ENCODE measurements at places on chromosomes 6 and 20. TPM values are rescaled to one million over a fixed set of nuclear protein-coding genes. Genes with fewer than 3 reads are reported as not detected.

HEY2 gene
- total RNA-seq: not detected

PXDC1 gene
- total RNA-seq: 97.5 TPM

CABLES2 gene
- 2.6 TPM for total RNA-seq

MCCD1 gene
- not detected for total RNA-seq

ASIP gene
- total RNA-seq: not detected
